NCI-H1105 (cell line): ENCODE measurements at places on chromosomes 11 and 22.

- no peak for DNase-seq
These were observed 540.6 kb downstream of the LUZP2 start for GRCh38 chr11:25037431-25037830.

DNA sequence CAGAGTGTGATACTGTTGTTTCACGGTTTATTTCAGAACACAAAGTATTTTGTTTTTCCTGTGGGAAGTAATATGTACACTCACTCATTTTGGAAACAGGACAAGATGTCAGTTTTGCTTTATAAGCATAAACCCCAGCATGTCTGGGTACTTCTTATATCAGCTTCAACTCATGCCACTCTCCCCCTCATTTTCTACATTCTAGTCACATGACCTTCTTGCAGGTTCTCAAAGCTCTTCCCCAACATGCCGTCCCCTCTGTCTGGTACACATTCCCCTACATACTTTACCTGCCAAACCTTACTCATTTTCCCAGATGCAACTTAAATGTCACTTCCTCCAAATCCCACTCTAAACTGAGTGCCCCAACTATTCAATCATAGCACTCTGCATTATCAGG is 1.6 kb upstream of the CTR9 start:
- no peak for DNase-seq

- DNase-seq: no peak
These were observed 372.7 kb upstream of the TENM4 start for GRCh38 chr11:79813551-79813950.

DNA sequence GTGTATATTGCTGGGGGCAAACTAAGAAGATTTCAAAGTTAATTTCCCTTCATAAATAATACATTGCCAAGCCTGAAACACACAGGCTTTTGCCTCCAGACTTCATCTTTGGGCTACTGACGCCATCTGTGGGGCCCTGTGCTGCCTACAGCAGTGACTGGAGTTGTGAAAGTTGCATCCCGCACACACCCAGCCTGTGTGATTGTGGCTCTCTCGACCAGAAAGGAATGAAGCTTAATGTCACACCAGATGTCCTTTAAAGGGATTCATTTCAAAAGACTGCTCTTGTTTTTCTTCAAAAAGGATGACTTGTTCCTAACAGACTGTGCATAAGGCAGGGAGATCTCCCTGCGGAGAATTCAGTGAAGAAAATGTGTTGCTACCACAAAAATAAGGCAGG is 210.5 kb downstream of the FAM181B start:
- DNase-seq: peak; percentile 9

DNA sequence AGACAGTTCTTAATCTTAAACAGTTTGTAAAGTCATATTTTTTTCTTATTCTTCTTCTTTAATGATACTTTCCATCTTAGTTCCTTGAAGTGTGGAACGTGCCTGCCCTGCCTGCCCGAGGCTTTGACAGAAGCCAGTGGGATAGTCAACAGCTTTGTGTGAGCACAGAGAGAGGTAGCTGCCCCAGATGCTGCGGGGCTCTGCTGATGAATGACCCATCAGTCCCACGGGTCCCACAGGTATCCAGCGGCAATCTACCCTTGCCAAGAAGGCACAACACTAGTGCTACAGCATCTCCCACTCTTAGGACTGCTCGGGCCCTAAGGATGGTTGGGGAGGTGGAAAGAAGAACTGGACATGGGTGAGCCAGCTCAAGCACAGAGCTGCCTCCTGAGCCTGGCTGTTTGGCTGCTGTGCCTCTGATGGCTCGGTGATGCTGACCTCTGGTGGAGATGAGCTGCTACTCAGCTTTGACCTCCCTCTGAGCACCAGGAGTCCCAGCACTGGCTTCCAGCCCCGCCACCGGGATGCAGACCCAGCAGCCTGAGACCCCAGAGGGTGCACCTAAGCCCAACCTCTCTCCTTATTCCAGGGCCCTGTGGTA is 11.8 kb upstream of the APLNR start:
- DNase-seq: peak; percentile 40

- no peak for DNase-seq
These were observed 5.5 kb downstream of the UPK2 start for GRCh38 chr11:118961591-118961990.

- DNase-seq: no peak
These were observed 78.1 kb downstream of the CD44 start for GRCh38 chr11:35216962-35217678.

DNA sequence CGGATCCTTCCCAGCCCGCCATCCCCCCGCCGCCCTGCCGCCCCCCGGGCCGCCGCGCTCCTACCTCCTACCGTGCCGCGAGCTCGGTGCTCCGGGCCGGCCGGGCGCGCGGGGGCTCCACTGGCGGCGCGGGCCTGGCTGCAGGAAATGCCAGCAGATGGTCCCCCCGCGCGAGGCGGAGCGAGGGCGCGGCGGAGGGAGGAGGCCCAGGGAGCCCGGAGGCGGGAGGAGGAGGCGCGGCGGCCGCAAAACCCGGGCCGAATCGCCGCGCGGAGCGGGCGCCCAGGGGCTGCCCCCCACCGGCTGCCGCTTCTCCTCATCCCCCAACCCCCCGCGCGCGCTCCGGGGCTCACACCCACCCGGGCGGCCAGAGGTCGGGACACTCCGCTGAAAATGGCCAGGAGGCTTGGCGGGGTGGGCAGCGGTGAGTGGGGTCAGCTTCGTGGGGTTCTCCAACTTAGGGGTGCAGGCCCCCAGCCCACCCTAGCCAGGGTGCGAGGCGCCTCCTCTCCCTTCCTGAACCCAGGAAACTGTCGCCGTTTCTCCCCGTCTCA is at the start of gene OSBPL5:
TSS of gene OSBPL5 (minus strand) at position 159 of the 554 bp plus-strand sequence. CDS start 36,162 bp downstream, outside the sequence.
- DNase-seq: peak; percentile 39

GRCh38 chr11:61645179-61645868 is 34.9 kb upstream of the DAGLA start:
- DNase-seq: no peak

- DNase-seq: no peak
These were observed 629.5 kb upstream of the ANO3 start for GRCh38 chr11:25702417-25702816.

DNA sequence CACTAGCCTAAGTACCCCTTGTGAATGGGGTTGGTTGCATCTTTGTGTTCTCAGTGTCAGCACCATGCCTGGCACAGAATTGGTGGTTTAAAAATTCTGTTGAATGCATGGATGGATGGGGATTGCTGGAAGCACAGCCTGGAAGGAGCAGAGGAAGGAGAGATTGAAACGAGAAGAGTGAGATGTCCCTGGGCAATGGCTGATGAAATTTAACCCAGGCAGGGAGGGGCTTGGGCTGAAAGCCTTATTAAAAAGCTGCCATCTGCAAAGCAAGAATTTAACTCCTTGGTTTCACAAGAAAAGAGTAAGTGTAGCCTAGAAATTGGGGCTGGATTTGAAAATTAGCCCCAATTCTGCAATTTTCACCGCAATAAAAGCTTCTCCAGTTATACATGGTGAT is 126.7 kb downstream of the TEAD1 start:
- DNase-seq: peak; percentile 21

DNA sequence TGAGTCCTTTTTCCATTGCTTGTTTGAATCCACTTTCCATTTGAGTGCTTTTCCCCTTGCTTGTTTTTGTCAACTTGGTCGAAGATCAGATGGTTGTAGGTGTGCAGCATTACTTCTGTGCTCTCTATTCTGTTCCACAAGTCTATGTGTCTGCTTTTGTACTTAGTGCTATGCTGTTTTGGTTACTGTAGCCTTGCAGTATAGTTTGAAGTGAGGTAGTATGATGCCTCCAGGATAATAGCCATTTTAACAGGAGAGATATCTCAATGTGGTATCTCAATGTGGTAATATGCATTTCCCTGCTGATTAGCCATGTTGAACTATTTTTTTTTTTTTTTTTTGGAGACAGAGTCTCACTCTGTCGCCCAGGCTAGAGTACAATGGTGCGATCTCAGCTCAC is 16.7 kb downstream of the ACRV1 start:
- DNase-seq: no peak

GRCh38 chr22:30606455-30607299 is at the start of gene TCN2:
TCN2 (plus strand) TSS chr22:30607174; CDS start chr22:30607332, 158 bp downstream.
- DNase-seq: peak; percentile 78

DNA sequence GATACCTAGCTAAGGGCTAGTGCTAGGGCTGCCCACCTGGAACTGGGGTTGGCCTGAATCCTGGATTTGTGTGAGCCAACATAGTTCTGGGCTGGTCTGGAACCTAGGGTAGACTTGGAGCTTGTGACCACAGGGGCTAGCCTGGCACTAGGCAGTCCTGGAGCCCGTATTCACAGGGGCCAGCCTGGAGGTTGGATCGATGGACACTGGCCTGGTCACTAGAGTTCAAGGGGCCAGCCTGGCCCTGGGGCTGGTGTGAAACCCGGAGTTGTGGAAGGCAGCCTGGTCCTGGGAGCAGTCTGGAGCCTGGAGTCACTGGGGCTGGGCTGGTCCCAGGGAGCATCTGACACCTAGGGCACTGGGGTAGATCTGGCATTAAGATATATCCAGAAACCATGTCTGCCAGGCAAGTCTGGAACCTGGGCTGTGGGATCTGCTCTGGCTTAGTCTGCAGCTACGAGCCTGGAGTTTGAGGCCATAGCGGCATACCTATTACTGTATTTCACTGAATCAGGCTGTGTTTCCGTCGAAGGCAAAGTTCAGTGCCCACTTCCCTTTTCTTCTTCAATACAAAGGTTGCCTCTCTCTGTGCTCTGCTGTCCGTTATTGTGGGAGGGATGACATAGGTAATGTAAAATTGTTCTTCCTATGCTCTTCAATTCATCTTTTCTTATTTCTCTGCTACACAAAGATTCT is 9.1 kb upstream of the GLYATL1B start:
- DNase-seq: no peak

DNA sequence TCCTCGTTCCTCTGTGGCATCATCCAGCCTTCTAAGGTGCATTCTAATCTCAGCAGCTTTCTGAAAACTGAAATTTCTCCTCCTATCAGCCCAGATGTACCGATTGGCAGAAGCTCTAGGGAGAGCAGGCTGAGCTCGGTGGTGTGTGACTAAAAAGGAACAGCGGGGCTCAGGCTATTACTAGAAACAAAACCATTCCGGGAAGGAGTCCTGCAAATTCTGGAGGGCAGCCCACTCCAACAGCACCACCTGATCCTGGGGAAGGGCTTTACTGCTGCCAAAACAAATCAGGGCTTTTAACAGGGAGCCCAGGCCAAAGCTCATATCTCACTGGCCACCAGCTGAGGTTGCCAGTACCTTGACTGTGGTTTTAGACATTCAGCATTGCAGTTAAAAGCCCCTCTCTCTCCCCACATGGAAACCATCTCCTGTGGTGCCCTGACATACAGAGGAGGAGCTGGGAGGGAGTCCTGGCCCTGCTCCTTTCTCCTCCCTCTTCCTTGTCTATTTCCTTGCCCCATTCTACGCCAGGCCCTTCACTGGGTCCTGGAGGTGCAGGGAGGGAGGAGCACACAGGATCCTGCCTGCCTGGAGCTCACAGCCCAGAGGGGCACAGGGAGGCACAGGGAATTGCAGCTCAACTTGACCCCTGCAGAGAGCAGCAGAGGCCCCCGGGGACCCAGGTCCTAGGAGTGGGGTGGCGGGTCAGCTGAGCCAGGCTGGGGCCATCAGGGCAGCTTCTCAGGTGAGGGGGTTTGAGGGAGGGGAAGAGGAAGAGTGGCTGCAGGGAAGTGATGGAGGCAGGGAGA is 889 bp downstream of the PLAAT4 start:
- no peak for DNase-seq

GRCh38 chr11:20050551-20051333 is 109.5 kb downstream of the DBX1 start:
- no peak for DNase-seq

- no peak for DNase-seq
These were observed 181.7 kb upstream of the CCDC90B start for GRCh38 chr11:83467837-83468236.

GRCh38 chr11:100316952-100317351 is 370.1 kb upstream of the ARHGAP42 start:
- DNase-seq: no peak

DNA sequence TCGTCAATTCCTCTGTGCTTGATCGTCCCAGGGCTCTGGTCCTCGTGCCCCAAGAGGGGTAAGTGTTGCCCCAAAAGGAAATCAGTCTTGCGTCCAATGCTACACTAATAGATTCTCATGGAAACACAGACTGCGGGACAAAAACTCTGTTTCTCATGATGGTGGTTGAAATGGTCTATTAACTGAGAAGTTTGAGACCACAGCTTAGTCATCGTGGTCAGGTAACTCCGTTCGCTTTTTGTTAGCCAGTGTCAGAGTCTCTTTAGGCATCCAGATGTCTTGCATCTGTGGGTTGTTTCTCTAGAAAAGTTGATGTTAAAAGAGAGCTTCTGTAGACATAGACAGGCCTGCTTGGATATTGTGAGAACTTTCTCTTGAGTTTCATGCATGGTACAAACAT is 104.6 kb upstream of the SORL1-AS1 start:
- DNase-seq: no peak

- no peak for DNase-seq
These were observed 65.3 kb upstream of the SLN start for GRCh38 chr11:107777110-107777509.

GRCh38 chr11:133443206-133443747 is 89.0 kb downstream of the OPCML start:
- peak; percentile 44 for DNase-seq

DNA sequence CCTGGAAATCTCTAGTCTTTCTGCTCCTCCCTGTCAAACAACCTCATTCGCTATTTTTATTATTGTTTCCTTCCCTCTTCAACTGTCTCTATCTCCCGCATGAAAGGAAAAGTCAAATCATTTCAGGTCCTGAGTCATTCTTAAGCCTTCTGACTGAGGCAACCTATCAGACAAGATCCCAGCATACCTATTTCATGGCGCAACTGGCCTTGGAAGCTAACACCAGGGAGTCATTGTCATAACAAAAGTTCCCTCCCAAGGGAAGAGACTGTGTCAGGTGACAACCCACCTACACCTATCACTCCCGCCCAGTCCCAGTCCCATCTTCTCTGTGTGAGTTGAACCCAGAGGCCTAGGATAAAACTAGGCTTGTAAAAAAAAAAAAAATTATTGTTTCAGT is 10.2 kb upstream of the ARHGAP42 start:
- DNase-seq: no peak

- no peak for DNase-seq
These were observed 32.2 kb downstream of the CYTH4 start for GRCh38 chr22:37314315-37315074.

- no peak for DNase-seq
These were observed 4.2 kb downstream of the MMP1 start for GRCh38 chr11:102793677-102794290.
